ENCODE measurements at places on chromosomes 5 and 9.
A peak's percentile ranks its signal among the peaks of the same experiment; 100 is the strongest.

DNA sequence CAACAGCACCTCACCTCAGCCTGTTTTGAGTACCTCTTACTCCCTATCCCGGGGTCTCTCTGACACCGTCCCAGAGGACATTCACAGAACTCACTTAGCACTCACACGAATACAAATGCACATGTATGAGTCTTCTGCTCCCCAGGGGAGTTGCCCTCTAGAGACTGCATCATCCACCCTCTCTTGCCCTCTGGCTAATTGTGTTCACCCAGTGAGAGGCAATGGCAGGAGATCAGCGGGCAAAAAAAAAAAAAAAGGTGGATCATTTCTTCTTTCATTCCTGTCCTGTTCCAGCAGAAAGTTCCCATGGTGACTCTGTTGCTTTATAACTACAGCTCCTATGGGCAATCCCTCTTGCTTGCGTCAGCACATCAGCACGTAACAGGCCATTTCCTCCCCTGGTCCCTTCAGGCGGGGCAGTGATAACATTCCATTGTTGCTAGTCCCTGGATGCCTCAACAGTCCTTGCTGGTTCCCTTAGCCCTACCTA is 23.5 kb upstream of the SNX2 start:
- DNase-seq = no peak

GRCh38 chr5:124986667-124987066 is 240.2 kb upstream of the ZNF608 start:
- no peak for DNase-seq

GRCh38 chr5:79258801-79259200 is 22.9 kb downstream of the JMY start:
- DNase-seq = no peak

DNA sequence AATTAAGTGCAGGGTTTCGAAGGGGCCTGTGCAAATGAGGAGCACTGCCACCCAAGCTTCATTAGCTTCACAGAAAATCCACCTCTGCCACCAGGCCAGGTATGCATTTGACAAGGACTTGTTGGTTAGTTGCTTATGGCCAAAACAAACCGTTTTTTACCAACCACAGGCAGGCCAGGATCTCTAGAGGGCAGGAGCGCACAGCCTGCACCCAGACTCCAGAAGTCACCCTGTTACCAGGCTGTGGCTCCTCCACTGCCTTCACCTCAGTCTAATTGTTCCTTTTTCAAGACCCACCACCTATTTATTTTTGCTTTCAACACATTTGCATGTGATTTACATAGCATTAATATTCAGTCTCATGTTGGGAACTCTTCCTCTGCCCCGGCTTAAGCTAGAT is 78.3 kb upstream of the HSPA9 start:
- DNase-seq = no peak

DNA sequence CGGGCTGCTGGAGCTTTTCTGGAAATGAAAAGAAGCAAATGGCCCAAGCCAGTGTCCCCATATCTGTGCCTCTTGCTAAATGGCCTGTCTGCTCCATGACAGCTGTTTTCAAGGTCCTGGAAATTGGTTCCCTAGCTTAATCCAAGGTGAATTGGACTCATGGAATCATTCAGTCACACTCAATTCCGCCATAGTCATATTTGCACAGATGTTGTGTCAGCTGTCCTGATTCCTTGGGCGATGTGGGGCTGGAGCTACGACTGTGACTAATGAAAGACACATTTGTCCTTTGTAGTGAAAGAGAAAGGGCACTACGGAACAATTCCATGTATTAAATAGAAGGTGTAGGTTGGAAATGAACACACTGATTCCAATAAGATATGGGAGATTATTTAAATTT is 102.9 kb upstream of the MEGF10 start:
- DNase-seq = no peak

GRCh38 chr5:16067415-16067814 is 112.2 kb downstream of the MARCHF11 start:
- DNase-seq = no peak

DNA sequence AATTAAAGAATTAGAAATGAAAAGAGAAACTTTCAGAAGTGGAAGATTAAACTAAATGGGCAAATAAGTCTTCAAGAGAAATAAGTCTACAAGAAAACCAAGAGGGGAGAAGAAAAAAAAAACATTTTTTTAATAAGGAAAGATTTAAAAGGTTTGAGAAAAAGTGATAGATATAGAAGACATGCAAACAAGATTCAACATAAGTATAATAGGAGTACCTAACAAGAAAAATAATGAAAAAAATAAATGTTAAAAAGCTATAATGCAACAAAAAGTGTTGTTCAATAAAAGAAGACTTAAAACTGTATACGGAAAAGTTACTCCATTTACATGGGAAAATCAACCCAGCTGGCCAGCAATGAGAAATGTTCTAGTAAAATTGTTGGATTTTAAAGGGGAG is 42.6 kb downstream of the PTPDC1 start:
- no peak for DNase-seq

GRCh38 chr5:173138707-173139106 is 5.6 kb upstream of the BNIP1 start:
- no peak for DNase-seq

GRCh38 chr5:15501091-15501791 is 1.3 kb downstream of the FBXL7 start:
- no peak for DNase-seq

DNA sequence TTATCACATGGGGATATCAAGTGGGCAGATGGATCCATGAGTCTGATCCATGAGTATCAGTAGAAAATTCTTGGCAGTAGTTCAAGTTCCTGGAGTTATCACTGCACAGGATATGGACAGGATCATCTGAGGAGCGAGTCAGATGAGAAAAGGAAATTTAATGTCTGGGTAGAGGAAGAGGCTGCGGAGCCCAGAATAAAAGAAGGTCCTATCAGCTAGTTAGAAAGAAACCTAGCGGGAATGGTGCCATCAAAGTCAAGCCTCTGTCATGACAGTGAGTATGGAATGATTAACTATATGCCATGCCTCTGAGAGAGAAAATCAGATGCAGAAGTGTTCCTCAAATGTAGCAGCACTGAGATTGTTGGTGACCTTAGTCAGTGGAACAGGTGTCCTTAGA is 248.1 kb downstream of the PIK3R1 start:
- DNase-seq = no peak

GRCh38 chr5:123478546-123478945 is 33.4 kb upstream of the CSNK1G3 start:
- DNase-seq = no peak

DNA sequence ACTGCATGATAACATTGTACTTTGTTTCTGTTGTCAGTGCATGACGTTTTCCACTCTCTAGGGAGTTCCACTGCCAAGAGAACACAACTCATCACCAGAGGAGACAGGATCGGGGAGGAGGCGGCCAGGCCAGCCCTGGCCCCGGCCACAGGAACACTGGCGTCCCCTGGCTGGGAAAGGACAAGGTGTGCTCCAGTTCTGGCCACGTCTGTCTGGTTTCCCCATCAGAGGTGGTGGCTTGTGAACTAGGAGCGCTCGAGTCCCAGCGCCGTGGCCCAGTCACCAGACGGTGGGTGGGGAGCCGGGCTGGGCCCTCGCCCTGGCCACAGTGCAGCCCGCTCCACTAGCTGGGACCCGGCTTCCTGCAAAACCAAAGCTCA is 211.9 kb upstream of the IRX4 start:
- DNase-seq = no peak

DNA sequence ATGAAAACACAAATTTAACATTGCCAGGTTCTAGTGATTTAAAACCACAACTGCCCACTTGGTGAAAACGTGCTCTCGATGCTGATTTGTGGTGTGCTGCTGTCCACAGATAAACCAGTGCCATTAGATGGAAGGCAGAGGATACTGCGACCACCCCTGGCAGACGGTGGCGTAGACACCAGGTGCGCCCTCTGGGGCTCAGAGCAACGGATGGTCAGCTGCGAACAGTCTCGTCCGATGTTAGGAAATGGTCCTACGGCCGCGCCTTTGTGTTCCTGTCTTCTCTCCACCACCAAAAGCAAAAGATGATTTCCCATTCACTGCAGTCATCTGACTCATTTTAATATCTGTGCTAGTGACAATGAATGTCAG is 43.2 kb downstream of the UBE2QL1 start:
- no peak for DNase-seq

GRCh38 chr9:112772215-112772509 is 21.6 kb downstream of the SNX30 start:
- no peak for DNase-seq

DNA sequence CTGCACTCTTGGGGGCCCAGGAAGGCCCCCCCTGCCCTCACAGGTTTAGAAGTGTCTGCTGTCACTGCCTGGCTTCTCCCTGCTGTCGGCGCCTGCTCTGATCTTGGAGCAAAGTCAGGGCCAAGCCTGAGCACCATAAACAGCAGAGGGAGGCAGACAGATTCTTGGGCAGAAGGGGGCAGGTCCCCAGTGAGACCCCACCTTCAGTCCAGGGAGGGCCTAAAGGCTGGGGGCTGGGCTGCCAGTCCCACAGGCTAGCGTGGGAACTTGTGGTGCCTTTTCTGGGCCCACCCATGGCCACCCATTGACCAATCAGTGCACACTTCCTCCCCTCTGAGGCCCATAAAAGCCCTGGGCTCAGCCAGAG is 124.0 kb downstream of the OLFM1 start:
- no peak for DNase-seq

DNA sequence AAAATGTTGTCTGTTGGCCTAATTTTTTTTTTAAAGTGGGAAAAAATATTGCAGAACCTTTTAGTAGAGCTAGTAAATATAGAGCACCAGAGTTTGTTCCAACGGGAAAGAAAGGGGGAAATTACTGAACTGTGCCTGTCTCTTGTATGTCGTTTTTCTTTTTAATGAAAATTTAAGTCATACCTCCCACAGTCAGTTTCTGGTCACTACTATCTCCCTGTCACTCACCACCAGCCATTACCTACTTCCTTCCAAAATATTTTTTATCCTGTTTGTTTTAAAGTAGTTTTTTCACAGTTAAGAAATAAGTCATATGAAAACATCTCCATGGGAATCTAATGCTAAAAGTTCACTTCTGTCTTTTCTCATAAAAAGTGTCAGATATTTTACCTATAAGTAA is 21.3 kb downstream of the GPR151 start:
- no peak for DNase-seq

- DNase-seq = peak; percentile 92
These were observed 37.0 kb downstream of the MAMDC2 start for GRCh38 chr9:70080481-70081119.

DNA sequence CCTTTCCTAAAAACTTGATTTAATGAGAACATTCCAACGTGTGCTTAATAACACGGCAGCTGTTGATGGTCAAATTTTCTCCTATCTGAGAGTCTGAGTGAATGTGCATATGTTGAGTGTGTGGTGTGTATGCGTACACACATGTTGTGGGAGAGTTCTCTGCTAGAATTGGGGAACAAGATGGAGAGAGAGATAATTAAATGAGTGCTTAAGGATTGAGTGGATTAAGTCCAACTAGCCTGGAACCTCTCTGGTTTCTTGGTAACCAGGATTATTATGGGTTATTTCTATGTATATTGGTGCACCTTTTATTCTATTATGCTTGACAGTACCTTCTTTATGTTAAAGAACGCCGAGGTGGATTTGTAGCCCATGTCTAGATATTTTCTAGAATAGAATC is 36.4 kb upstream of the TNFAIP8 start:
- DNase-seq = no peak

DNA sequence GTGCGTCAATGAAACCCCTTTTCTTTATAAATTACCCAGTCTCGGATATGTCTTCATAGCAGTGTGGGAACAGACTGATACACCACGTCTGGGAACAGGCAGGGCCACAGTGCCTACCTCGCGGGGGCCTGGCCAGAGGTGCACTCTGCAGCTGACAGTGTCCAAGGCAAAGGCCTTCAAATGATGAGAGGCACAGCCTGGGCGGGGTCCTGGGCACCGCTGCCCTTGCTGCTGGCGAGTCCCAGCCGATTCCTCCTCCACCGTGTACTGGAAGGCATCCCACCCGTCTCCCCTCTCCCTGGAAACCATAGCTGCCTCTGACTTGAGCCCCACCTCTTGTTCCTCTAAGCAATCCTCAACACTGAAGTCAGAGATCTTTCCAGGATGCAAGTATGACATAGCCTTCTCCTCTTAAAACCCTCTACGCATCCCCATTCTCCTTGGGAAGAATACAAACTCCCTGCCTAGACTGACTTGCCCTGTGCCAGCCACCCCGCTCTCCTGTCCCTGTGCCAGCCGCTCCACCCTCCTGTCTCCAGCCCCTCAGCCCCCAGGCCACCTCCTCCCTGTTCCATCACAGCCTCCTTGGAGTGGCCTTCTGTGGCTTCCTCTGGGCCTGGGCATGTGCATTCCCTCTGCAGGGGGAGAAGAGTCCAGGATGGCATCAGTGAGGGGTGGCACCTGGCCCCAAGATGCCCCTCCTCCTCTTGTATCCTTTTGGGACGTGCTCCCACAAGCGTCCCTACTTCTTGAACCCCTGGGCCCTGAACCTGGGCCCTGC is 8.1 kb upstream of the COL5A1 start:
- DNase-seq = no peak

- DNase-seq = no peak
These were observed 913.2 kb upstream of the TYRP1 start for GRCh38 chr9:11779971-11780370.

GRCh38 chr9:135095470-135096407 is 8.3 kb downstream of the OLFM1 start:
- DNase-seq = no peak

GRCh38 chr9:92165484-92165883 is 50.3 kb upstream of the SPTLC1 start:
- no peak for DNase-seq

Measured in forelimb muscle (tissue), 1 donor.